Activated CD4-positive, alpha-beta T cell treated with anti-CD3 and anti-CD28 coated beads for 36 hours (primary cell): ENCODE measurements at places on chromosomes 12 and 14. TPM values are rescaled to one million over a fixed set of nuclear protein-coding genes. Genes with fewer than 3 reads are reported as not detected.

DNA sequence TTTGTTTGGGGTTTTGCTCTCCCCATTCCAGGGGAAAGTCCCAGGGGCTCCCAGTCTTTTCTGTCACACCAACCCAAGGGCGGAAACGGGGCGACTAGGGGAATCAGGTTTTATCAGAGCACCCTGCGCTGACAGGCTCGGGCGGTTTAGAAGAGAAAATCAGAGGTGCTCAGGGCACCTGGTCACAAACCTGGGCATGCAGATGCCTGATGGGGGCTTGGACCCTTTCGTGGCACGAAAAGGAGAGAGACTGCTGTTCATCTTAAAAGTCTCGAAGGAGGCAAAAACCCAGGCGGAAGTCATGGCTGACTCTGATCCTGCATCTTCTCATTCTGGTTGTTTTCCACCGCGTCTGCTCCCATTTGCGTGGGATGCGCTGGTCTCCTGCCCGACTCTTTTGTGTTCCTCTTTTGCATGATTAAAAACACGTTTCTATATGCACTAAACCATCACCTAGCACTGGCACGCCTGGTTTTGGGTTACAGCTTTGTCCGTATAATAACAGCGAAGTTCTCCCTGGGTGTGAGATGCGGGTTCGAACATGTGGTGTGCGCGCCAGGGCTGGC is 13.2 kb downstream of the OTX2 start:
- DNase-seq, result no peak

DNA sequence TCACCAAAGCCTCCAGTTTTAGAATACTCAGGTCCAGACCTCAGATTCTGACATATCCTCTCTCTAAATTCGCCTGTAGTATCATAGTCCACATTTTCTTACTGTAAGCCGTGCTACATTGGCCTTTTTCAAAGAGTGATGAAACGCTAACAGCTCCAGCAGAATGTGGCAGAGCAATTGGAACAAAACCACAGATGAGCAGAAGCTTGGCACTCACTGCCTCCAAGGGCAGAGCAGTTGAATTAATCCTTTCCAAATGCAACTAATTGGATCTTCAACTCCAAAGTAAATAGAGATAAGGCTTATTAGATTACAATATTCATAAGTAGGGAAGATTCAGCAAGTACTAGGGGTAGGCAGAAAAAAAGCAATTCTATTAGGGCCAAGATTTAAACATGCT is 128.3 kb downstream of the SLC35F4 start:
- DNase-seq, result no peak

GRCh38 chr14:77955816-77956484 is 156.0 kb downstream of the ADCK1 start:
- DNase-seq, result no peak

The TSPAN11 gene
- total RNA-seq, result not detected

DNA sequence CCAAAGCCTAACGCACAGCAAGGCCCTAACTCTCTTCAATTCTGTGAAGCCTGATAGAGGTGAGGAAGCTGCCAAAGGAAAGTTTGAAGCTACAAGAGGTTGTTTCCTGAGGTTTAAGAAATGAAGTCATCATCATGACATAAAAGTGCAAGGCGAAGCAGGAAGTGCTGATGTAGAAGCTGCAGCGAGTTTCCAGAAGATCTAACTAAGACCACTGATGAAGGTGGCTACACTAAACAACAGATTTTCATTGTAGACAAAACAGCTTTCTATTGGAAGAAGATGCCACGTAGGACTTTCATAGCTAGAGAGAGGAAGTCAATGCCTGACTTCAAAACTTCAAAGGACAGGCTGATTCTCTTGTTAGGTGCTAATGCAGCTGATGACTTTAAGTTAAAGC is 385.6 kb upstream of the OR4E1 start:
- no peak for DNase-seq

- DNase-seq, result no peak
Observed at GRCh38 chr12:7034464-7034863, 16.2 kb upstream of the LPCAT3 start.

The NANOG gene
- total RNA-seq, result not detected

The PIWIL1 gene
- total RNA-seq, result not detected

The AQP6 gene
- not detected for total RNA-seq

DNA sequence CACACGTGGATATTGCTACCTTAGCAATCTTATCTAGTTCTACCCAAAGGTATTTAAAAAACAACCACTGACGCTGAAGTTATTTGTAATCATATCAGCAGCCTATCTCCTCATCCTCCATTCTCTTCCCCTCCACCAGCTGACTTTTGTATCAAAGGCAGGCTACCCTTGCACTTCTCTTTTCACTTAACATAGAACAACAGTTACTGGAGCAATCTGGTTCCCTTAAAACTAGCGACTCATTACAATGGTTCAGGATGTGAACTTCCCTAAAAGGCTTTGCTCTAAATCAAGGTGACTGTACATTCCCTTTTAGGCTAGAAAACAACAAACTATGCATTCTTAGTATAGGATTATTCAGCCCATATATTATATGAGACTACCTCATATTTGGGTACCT is 404.7 kb downstream of the APAF1 start:
- DNase-seq, result no peak

The DNAI7 gene
- total RNA-seq, result not detected
